EH (cell line): ENCODE measurements at places on chromosomes 5 and 9.

- DNase-seq, result peak; percentile 100
Measured at GRCh38 chr5:82396871-82397514, 118.8 kb upstream of the RPS23 start.

GRCh38 chr9:79609468-79610018 lies 37.8 kb downstream of the TLE4 start:
- no peak for DNase-seq

GRCh38 chr9:120477534-120478001 lies 102.4 kb downstream of the CDK5RAP2 start:
- DNase-seq, result peak; percentile 76

DNA sequence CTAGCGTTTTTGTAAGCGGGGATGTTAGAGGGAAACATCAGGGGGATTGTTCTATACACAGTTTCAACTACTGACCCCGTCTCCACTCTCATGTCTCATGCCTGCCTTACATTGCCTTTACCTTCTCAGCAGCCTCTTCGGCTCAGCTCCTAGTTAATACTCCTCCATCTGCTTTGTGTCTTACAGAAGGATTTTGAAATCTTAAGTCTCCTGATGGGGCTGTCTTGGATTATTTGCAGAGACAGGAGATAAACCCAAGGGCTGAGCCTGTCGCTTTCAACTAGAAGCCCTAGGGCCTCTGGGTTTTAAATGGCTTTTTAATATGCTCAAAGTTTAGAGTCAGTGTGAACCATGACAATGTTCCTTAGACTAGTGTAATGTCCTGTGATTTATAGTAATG lies 161.5 kb downstream of the CARTPT start:
- no peak for DNase-seq

DNA sequence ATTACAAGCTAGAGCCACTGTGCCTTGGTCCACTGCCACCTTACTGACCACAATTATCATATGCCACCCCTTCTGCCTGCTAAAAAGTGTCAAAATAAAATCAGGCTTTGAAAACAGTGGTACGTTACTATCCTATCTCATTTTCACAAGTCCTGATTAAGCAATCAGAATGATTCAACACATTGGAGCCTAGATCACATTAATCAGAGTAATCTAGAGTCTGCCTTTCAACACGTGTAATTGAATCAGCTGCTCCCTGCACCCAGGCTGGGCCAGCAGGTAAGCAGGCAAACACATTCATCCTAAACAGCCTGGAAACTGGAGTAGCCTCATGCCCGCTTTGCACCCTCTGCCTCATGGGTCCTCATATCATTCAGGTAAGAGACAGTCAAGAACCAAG lies 186.2 kb downstream of the DCP2 start:
- peak; percentile 7 for DNase-seq

DNA sequence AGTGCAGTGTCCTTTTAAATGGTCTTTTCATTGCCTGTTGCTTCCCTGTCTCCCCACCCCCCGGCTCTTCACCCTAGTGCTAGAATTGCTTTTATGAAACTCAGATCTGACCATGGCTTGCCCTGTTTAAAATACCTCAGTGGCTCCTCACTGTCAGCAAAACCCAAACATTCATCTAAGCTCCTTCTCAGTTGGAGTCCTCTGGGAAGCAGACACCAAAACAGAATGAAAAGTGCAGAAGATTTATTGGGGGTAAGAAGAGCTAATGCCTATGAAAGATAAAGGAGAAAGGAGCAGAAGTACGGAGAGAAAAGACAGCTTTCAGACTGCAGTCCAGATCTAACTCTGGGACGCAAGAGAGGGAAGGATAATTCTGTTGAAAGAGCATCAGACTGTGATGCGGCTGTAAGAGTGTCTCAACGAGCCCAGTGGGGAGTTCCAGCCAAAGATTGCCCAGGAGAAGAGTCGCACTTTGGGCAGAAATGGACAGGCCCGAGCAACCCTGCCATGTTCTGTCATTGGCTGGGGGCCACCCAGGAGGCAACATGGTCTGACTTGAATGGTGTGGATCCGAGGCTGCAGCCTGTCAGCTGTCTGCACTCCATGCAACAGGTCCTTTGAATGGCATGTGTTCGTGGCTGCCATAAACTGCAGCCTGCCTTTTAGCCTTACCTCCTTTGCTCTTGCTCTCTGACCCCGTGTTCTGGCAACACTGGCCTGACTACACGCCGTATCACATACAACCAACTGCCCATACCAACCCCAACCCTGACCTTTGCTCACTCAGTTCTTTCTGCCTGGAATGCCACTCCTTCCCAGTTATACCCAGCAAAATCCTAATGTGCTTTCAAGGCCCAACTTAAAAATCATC lies 55.9 kb downstream of the IRF1 start:
- DNase-seq, result peak; percentile 49

DNA sequence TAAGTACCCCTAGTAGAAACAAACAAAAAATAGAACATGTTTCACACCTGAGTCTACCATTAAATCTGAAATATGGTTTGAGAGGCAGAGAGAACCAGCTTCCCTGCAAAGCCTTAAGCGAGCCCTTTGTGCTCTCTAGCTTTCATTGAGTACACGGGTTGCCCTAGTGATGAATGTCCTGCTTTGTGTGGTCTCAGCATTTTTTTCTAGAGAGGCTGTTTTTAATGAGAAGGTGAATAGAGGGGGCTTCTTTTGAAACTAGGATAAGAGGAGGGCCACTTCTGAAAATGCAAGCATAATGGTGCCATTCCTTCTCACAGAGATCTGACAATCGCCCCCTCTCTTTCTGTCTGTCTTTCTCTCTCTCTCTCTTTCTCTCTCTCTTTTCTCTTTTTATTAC lies 131.3 kb downstream of the MACIR start:
- DNase-seq, result no peak

DNA sequence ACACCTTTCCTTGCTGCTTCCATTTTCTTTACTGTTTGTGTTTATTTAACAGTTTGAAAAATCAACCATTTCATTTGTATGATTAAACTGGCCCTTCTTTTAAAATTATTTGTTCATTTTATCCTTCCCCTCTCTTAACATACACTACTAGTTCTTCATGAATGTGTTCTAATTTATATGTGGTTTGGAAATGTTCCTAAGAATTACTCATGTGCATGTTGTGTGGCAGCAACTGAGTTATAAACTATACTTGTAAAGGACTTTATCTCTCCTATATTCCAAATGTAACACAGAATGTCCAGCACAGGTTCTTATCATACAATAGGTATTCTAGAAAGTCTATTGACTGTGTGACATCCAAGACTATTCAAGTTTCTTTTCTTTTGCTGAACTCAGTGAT lies 358.2 kb upstream of the MEF2C start:
- DNase-seq, result no peak

GRCh38 chr5:67459253-67459652 lies 262.7 kb upstream of the CD180 start:
- DNase-seq, result no peak

- no peak for DNase-seq
Measured at GRCh38 chr5:173099461-173099860, 43.3 kb downstream of the CREBRF start.

DNA sequence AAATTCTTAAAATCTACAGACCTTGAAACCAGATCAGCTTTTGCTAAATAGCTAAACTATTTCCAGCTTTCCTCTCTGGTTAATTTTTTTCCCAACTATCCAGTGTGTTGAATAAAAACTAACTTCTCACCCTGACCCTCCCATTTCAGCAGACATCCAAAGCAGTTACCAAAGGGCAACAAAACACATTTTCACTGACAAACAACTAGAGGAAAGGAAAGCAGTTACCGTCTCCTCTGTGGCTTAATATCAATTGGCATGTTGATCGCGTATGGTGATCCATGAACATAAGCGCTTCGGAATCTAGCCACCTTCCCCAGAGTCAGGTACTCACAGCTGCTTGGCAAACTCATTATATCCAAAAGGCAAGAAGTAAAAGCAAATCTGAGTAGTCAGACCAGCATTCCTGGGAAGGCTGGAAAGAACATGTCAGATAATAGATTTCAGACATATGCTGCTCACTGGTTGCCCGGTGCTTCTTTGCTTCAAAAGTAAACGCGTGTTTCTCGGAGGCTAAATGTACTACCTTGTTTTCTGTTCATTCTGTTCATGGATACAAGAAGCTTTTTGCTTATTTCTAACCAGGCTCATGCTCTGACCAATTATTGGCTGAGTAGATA lies 463.4 kb downstream of the PDE4D start:
- DNase-seq, result no peak

- DNase-seq, result no peak
Measured at GRCh38 chr9:36798350-36799065, 225.8 kb downstream of the MELK start.

- no peak for DNase-seq
Measured at GRCh38 chr5:147874910-147875367, 3.6 kb upstream of the SCGB3A2 start.

DNA sequence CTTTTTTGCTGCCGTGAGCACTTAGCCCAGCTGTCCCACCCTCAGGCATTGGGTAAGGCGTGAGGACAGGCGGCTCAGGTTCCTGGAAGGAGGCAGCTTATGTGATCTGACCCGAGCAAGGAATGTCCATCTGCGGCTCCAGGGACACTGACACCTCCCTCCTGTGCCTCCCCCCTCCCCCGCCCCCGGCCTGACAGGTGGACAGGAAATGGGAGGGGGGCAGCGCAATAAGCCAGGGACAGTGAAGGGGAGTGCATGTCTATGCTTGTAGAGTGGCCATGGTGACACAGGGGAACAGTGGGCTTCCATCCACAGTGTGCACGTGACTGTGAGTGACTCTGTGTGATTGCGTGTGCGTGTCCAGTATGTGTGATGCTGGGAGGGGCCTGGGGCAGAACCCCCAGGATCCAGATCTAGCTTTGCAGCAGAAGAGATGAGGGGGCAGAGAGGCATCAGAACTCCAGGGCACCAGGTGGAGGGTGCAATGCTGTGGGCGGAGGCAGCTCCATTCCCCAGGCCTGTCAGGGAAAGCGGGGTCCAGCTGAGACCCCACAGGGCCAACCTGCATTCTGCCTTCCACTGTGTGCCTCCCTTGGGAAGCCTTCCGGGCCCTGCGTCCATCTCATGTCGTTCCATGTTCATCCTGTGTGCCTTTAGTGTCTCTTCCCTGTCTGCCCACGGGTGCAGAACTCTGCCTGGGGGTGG lies 30.5 kb downstream of the CNTFR start:
- DNase-seq, result no peak

GRCh38 chr5:9009931-9010651 lies 535.8 kb downstream of the SEMA5A start:
- peak; percentile 54 for DNase-seq

- no peak for DNase-seq
Measured at GRCh38 chr5:36214436-36214835, 27.3 kb downstream of the NADK2 start.

- no peak for DNase-seq
Measured at GRCh38 chr9:130139251-130139650, 33.0 kb upstream of the NCS1 start.

DNA sequence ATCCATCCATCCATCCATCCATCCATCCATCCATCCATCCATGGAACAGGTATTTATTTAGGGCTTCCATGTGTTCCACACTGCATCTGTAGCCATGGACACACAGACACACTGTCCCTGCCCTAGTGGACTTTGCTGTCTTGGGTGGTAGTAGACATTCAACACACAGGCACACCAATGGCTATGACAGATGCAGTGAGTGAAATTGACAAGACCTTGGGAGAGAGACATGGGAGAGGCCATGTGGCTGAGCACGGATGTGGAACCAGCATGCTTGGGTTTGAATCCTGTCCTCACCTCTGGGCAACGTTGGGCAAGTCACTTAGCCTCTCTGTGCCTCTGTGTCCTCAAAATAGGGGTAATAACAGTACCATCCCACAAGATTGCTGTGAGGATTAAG lies 45.3 kb downstream of the STOM start:
- DNase-seq, result no peak

- DNase-seq, result no peak
Measured at GRCh38 chr9:98182889-98183599, 9.4 kb downstream of the CORO2A start.

DNA sequence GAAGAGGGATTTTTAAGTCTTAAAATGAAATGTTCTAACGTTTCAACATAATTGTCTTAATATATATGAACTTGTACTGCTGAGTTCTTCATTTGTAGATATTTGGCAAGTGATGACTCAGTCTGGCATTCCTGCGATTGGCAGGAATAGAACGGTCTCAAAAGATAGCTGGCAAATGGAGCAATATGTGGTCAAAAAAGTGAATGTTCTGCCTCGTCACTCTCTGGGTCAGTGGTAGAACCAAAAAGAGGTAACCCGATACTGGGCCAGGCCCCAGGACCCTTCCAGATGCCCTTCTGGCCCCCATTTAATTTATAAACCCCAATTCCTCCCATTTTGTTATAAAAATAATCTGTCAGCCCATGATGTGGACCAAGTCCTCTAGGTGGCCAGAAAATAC lies 39.2 kb downstream of the ZNF366 start:
- DNase-seq, result peak; percentile 72

- no peak for DNase-seq
Measured at GRCh38 chr5:42648915-42649314, 107.7 kb upstream of the CCDC152 start.

GRCh38 chr5:180153099-180153498 lies 55.9 kb downstream of the RASGEF1C start:
- DNase-seq, result no peak

DNA sequence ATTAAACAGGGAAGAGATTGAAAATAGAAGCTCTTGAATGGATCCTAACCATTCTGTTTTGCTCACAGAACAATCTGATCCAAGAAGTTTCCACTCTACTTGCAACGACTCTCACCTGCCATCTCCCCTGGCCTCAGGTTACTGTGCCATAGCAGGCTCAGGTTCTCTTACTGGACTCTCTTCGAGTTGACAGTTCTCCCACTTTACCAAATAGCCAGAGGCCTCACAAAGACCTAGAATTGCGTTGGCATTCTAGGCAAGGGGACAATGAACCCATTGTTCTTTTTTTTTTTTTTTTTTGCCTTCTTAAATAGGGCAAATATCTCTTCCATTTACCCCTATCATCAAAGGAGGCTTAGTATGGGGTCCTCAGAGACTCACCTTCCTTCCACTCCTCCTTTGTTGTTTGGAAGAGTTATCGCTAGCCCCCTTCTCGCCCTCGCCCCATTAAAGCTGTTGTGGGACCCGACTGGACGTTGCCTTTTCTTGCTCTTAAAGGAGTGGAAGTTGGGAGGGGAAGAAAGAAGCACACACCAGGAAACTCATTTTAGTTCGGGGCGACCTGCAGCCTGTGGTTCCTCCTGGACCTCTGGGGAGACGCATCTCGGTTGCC lies 688 bp upstream of the PLPPR1 start:
- DNase-seq, result no peak

DNA sequence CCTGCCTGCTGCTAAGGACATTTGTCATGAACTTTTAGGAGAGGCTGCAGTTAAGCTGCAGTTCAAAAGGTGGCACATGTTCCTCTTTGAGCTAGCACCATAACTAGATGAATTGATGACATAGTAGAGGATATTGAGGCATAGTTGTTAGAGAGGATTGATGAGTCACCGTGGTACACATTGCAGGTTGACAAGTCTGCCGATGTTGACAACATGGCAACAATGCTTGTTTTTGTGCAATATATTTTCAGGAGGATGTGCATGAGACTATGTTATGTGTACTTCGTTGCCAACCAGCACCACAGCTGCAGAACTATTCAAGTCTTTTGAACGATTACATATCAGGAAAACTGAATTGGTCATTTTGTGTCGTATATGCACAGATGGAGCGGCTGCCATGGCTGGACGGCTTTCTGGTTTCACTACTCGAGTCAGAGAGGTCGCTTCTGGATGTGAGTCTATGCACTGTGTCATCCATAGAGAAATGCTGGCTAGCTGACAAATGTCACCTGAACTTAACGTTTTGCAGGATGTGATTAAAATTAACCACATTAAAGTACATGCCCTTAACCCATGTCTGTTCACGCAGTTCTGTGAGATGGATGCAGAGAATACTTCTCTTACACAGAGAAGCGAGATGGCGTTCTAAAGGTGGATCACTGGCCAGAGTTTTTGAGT lies 24.2 kb downstream of the ANP32B start:
- no peak for DNase-seq

- DNase-seq, result no peak
Measured at GRCh38 chr5:33565324-33565723, 124.6 kb downstream of the TARS1 start.
